ENCODE measurements at places on chromosomes 1 and 21. TPM values are rescaled to one million over a fixed set of nuclear protein-coding genes. Genes with fewer than 3 reads are reported as not detected.

- no peak for DNase-seq
Observed at GRCh38 chr21:44074315-44074958, 32.8 kb upstream of the PWP2 start.

DNA sequence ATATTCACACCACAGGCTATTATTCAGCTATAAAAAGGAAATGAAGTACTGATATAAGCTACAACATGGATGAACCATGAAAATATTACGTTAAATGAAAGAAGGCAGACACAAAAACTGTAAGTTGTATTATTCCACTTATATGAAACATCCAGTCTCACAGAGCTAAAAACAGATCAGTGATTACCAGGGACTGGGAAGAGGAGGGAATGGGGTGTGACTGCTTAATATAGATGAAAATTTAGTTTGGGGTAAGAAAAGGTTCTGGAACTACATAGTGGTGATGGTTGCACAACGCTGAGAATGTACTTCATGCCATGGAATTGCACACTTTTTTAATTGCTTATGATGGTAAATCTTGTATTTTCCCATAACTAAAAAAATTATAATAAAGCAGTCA, 19.5 kb downstream of the GPBP1L1 start:
- DNase-seq, result no peak

DNA sequence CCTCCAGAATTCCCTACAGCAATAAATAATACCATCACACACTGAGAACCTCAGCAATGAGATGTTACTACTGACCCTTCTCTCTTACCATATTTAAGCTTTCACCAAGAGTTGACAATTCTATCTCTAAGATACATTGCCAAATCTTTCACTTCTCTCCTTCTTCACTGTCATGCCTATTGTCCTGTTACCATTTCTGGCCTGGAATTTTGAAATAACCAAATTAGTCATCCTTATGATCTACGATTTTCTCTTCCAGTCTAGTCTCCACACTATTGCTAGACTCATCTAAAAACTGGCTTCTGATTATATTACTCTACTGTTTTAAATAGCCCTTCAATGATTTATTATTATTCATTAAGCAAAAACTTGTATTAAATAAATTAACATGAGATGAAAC, 656.1 kb upstream of the ADGRL4 start:
- no peak for DNase-seq

CREB3L4 gene
- total RNA-seq, result 4.8 TPM

TRIM58 gene
- 0.16 TPM for total RNA-seq

DNA sequence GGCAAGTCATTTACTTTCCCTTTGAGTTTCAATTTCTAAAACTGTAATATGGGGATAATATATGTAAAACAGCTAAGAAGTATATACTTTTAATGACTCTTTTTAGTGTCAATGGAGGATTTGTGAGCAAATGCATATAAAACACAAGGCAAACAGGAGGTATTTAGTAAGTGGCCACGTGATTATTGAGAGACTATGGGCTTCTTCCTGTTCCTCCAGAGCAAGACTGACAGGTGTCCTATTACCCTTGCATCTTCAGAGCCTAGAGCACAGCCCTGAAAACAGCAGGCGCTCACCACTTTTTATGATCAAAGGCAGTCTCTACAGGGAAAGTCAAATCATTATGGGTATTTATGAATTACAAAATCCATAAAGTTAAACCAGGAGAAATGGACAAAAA, 941 bp upstream of the ROR1 start:
- DNase-seq, result no peak
